ENCODE measurements at places on chromosomes 2 and 18.

DNA sequence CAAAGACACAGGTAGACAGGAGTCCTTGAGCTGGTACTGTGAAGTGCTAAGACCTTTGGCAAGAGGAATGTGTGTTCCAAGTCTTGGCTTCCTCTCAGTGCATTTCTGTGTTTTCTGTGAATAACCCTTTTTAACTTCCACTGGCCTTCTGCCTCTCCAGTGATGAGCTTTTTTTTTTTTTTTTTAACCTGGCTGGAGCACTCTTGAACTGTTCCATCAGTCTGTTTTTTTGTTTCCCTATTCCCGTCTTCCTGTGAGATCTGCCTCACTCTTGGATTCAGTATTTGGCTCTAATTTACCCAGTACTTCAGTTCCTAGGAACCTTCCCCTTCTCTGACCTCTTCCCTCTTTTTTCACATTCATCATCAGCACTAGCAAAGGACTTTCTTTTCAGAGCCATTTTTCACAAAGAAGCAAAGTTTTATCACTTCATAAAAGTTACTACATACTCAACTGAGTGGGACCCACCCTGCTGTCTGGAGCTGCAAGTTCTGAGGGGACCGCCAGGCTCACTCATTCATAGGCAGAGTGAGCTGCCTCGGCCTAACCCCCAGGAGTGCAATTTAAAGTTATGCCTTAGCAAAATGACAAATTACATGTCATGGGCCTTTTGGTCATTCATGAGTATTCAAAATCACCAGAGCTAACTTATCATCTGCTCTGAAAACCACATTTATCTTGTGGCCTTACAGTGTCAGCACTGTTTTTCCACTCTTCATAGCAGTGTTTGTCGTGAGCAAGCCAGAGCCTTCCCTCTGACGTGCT, 126.9 kb upstream of the DAPL1 start:
- no peak for DNase-seq

- DNase-seq = no peak
Observed at GRCh38 chr2:161414042-161415033, 1.8 kb upstream of the TBR1 start.

DNA sequence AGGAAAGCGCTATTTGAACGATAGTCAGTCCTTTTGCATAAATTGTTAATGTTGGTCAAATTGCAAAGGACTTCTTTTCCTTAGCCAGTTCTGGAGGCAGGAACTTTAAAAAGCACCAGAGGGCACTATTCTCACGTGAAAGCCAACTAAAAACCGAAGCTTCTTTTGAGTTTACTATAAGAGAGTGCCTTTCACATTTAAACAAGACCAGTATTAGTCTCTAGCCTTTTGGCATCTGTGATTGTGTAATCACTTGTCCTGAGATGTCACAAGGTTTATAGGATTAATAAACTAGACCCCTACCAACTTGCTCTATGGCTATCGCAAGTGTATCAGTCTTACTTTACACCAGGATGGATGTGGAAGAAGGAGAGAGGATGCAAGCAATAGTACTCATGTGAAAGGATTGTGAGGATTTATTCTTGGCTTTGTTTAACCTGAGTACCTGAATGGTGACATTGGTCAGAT, 14.4 kb upstream of the STAT4 start:
- DNase-seq = no peak

DNA sequence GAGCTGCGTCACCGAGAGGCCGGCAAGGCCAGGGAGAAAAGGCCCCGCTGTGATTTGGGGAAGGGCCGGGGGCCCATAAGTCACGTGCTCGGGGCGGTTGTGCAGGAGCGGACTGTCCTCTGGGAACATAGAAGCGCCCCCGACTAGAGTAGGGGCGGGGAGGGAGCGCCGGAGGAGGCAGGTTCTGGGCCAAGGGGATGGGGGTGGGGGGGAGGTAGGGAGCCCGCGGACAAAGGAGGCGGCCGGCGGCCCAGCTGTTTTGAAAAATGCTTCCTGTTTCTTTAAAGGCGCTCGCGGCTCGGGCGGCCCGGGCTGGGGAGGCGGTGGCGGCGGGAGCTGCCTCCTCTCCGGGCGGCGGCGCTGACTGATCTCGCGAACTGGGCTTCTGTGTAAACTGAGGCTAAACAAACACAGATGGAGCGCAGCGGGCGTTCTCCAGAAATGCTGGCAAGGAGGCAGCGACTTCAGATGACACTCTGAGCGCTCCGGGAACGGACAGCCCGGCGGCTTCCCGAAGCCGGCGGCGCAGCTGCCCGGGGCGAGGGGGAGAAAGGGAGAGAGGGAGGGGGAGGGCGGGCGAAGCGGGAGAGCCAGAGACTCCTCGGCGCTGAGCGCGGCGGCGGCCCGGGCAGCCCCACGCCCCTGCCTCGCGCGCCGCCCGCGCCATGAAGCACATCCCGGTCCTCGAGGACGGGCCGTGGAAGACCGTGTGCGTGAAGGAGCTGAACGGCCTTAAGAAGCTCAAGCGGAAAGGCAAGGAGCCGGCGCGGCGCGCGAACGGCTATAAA, at the start of gene ATOH8:
Gene ATOH8, plus strand, starts transcription at position 467 of the 788 bp plus-strand sequence. Its CDS starts 199 bp downstream, at position 666.
- DNase-seq = peak; percentile 70

GRCh38 chr2:885230-886071, 65.2 kb upstream of the SNTG2 start:
- DNase-seq = no peak

DNA sequence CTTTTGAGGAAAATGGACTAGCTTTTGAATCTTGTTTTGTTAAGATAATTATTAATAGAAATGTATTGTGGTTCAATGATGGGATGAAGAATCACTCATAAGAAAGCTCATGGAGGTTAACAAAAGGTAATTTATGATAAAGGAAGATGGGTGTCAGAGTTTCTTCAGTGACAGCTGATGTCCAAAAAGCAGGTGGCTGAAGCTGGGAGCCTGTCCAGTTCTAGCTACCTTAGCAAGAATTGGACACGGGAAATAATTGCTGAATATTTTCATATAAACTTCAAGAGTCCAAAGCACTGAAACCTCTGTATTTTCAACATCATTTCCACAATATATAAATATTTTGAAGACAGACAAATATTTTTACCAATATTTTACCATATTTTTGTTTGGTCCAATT, 1505.8 kb upstream of the SLC39A10 start:
- no peak for DNase-seq

GRCh38 chr2:127226520-127227263, 6.6 kb upstream of the CYP27C1 start:
- DNase-seq = peak; percentile 70

- no peak for DNase-seq
Observed at GRCh38 chr2:75462721-75463120, 98.0 kb downstream of the EVA1A start.

DNA sequence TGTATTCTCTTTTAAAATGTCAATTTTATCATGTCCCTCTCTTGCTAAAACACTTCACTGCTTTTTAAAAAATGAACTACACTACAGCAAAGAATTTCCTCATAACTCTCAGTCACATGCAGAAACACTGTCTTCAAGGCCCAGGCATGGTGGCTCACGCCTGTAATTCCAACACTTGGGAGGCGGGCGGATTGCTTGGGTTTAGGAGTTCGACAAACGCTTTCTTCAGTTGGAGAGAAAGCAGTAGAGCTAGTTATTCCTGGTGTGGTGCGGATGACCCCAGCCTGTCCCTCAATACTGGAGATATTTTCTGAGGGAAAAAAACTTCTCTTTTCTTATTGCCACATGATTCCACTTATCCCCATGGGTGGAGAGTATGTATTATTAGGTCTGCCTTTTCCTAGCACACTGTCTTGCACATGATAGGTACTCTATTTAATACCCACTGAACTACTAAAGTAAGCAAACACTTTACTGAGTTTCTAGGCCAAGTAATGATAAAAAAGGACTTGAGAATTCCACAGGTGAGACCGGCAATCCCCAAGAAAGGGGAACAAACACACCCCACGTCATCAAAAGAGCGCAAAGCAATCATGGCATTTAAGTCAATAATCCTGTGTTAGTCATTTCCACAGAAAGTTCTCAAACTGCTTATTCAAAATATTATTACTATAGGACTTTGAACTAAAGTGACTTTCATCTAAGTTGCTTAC, 77.1 kb downstream of the SPIRE1 start:
- DNase-seq = no peak

DNA sequence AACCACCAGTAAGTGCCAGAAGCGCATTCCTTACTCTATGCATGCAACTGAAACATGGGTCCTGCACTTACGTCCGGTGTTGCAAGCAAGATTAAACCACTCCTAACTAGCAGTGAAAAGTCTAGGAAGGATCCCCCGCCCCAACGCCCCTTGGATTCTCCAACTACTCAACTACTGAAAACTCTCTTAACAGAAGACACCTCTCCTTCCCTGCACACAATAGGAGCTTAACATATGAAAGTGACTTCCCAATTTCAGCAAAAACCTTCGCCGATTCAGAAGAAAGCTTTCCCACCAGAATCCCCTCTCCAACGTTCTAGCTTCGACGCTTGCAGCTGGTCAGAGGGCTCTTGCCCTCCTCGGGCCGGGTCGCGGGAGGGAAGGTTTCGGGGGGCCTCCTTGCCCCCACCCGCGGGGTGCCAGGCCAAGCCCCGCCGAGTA, 578 bp downstream of the IWS1 start:
- DNase-seq = no peak

- no peak for DNase-seq
Observed at GRCh38 chr2:60527762-60528161, 25.7 kb downstream of the BCL11A start.

DNA sequence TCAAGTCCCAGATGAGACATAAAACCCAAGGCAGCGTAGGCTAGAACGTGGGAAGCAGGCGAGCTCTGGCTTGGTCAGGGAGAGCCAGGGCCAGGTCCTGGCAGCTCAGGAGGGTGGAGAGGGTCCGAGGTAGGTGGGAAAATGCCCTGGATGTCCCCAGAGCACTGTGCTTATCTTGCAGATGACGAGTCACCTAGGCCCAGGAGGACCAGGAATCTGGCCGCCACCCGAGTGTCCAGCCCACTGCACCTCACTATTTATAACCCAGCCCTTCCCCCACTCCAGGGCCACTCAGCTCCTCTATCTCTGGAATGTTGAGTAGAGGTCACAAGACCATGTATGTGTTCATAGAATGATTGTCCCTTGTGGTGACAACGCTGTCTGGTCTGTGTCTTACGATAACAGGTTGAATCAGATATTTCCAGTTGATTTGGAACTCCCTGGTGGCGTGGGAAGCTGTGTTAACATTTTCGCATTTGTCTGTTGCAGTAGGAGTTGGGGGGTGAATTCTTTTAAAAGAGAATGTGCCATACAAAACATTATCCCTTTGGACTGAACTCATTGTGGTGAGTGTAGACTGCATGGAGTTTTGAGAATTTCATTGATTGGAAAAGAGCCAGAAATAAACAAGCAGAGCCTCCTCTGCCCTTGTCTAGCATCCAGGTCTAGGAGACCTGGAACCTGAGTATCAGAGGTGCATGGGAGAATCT, 47.5 kb downstream of the EMILIN2 start:
- DNase-seq = no peak

- DNase-seq = no peak
Observed at GRCh38 chr2:32446369-32446768, 89.5 kb downstream of the BIRC6 start.

DNA sequence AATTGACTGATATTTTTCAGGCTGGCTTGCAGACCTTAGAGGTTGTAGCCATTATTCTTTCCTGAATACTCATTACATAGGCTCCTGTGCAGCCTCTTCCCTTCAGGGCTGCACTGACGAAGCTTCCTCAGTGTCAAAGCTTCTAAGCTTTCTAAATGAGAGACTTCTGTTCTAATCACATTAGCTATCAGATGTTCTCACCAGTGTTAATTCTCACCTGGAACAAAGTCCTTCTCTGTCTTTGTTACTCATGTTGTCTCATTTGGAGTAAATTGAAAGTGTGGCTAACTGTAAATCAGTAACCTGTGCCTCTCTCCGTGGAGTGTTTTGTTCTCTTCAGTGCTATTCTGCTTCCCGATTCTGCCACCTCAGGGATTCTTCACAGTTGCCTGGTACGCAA, 76.9 kb downstream of the MC4R start:
- no peak for DNase-seq

- no peak for DNase-seq
Observed at GRCh38 chr2:126419403-126419802, 236.6 kb upstream of the GYPC start.

DNA sequence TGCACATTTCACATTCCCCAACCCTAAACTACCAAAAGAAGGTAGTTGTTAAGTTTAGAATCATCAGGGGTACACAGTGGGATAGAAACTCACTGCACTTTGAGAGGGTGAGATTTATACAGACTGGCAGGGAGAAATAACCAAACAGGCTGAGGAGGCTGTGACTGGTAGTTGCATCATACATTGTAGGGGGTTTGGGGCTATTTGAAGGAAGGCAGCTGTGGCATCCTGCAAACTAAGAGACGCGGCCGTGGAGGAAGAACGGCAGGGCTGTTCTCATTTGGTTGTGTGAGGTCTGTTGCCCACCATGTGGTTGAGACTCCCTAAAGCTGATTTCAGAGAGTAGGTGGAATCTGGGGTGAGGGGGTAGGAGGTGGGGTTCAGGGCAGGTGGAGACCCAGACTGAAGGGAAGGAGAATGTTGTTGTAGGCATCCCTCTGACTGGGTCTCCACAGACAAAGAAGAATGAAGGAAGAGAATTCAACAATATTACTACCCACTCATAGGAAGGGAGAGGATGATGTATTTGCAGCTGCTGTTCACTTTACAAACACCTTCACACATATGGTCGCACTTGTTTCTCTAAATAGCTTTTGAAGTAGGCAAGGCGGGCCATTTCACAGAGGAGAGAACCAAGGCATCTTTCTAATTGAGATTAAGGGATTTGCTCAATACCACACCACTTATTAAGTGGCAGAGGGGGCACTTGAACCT, 170.9 kb upstream of the SIX2 start:
- no peak for DNase-seq

DNA sequence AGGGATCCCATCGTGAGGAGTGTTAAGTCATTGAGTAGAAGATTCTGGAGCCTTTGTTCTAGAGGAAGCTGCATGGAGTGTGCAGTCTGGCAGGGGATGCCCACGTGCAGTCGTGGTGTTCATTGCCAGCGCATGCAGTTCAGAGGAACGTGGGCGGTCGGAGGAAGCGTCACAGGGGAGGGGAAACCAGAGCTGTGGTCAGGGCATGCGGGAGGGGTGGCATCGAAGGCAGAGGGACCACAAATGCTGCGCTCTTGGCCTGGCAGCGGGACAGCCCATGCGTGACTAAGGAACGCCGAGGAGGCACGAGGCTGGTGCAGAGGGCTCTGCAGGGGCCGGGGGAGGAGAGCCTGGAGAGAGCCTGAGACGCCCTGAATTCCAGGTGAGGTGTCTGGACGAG, 141.1 kb downstream of the KLHL29 start:
- no peak for DNase-seq

- no peak for DNase-seq
Observed at GRCh38 chr2:95384854-95385569, 17.5 kb upstream of the FAHD2A start.

GRCh38 chr18:56910237-56910636, 236.7 kb upstream of the BOD1L2 start:
- DNase-seq = no peak

DNA sequence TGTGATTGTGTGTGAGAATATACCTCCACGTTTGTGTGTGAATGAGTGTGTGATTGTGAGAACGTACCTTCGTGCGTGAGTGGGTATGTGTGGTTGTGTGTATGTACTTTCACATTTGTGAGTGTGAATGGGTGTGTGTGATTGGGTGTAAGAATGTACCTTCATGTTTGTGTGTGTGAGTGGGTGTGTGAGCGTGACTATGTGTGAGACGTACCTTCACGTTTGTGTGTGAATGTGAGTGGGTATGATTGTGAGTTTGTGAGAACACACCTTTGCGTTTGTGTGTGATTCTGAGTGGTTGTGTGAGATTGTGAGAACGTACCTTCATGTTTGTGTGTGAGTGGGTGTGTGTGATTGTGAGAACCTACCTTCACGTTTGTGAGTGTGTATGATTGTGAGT, 5.8 kb upstream of the ADCY3 start:
- no peak for DNase-seq
